ENCODE measurements at places on chromosomes 5 and 9.

DNA sequence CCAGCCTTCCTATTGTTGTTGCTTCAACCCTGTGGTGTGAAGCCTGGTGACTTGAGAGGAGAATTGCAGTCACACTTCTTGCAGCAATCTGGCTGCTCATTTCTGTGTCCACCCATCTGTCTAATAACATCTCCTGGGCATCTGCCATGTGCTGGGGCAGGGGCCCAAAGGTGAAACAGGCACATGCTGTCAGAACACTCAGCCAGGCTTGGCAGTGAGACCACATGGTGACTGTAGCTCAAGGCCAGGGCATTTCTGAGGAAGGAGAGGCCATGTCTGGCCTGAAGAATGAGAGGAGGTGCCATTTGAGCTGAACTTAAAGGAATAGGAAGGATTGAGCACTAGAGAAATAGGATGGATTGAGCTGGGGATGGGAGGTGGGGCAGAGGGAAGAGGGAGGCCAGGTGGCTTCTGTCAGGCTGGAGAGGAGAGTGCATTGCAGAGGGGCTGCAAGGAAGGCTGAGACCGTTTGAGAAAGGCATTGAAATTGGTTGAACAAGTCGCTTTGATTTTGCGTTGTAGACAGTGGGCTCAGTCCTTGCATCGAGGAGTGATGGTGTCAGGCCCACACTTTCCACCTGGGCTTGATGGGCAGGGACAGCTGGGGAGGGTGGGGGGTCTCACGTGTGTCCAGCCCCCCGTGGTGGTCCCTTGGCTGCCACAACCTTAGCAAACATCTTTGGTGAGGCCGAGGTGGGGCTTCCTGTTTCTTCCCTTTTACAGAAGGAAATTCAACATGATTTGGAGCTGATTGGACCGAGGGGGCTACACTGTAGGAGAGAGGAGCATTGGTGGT, 222.4 kb downstream of the CACNA1B start:
- DNase-seq = no peak

DNA sequence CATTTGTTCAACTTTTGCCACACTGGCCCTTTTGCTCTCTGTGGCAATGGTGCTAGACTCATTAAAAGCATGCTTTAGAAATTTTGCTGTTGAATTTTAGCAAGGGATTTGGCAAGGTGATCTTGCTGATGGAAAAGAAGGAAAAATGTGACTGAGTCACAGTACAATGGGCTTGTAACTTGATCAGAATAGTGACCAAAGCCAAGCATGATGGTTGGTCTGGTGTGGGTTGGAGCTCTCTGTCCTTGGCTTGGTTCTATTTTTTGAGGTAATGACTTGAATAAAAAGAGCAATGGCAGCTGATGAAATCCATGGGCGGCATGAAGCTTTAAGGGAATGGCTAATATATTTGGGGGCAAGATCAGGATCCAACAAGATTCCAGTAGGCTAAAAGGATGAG, 114.4 kb upstream of the ZNF366 start:
- DNase-seq = no peak

GRCh38 chr5:172760959-172761358, 10.0 kb downstream of the DUSP1 start:
- no peak for DNase-seq

DNA sequence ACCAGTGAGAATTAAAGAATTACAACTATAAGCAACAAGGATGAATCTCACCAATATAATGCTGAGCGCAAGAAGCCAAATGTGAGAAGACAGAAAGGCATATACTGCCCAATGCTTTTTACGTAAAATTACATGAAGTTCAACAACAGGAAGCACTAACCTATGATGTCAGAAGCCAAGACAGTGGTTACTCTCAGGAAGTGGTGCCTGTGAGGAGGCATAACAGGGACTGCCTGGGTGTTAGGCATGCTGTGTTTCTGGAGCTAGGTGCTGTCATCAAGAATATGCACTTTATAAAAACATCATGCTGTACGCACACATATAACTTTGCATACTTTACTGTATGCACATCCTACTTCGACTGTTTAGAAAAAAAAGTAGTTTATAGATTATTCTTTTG, 30.1 kb downstream of the FRMD3 start:
- DNase-seq = no peak

- no peak for DNase-seq
Observed at GRCh38 chr5:77563475-77563874, 71.4 kb upstream of the WDR41 start.

DNA sequence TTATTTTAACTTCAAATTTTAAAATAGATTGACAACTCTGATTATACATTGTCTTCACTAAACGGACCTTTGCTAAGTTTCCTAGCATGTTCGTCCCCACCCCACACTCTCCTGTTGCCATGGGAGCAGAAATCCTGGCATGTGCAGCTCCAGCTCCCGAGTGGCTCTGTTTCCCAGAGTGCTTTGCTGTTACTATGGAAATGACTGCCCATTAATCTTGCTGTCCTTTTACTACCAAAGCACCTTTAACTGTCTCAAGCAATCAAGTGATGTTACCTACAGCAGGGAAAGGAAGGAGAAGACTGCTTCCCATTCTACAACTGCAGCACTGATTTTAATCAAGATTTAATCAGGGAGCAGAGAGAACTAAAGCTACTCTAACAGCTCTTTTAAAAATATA, 212.0 kb upstream of the KIF2A start:
- DNase-seq = no peak

- no peak for DNase-seq
Observed at GRCh38 chr5:114308508-114308907, 53.4 kb upstream of the KCNN2 start.

- DNase-seq = no peak
Observed at GRCh38 chr5:132762246-132763000, 14.6 kb downstream of the SEPTIN8 start.

DNA sequence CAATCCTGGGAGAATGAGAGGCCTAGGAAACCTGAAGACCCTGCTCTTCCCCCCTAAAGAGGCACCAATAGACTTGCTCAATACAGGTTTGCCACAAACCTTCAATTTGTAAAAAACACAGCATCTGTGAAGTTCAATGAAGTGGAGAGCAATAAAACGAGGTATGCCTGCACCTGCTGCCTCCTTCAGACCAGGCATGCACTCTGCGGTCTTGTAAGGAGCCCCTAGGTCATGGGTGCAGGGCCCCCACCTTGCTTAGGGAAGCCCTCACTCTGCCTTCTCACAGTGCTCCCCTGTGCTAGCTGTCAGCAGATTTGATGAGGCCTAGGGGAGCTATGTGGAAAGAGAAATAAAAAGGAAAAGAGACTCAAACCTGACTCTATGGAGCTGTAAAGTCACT, 72.1 kb upstream of the GALNT10 start:
- no peak for DNase-seq

GRCh38 chr5:108141676-108142075, 240.2 kb downstream of the FBXL17 start:
- DNase-seq = no peak

GRCh38 chr5:95410279-95410678, 19.1 kb downstream of the FAM81B start:
- DNase-seq = no peak

DNA sequence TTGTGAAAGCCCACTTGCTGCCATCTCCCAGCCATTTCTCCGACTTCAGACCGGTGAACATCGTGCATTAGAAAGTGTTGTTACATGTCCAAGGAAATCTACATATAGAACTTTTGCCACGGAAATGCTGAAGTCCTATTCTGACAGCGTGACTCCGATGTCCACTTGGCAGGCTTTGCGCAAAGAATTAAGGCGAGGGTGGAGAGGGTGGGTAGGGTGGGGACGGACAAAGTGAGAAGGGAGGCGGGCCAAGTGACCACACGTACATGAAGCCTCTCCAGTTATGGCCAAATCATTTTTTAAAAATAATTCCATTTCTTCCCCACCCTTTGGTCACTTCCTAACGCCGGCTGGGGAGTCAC, 460 bp upstream of the ACO1 start:
- DNase-seq = no peak

DNA sequence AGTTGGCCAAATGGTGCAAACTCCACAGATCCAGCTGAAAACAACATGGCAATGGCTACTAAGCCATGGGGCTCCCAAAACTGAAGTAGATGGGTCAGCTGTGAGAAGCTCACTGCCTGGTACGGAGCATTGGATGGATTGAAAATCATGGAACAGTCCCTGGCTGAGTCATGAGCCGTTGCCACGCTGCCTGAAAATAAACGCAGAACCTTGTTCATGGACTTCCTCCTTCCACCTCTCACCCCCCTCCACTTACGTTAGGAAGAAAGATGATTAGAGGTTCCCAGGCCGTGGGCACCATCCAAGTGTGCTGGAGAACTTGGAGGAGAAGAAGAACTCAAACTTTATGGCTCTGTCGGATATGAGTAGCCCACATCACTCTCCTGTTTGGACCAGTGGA, 6.8 kb upstream of the DIPK1B start:
- no peak for DNase-seq

- no peak for DNase-seq
Observed at GRCh38 chr5:180399401-180400215, 46.5 kb upstream of the GFPT2 start.

- DNase-seq = no peak
Observed at GRCh38 chr9:77953590-77953989, 78.0 kb downstream of the GNAQ start.

Data from activated CD8-positive, alpha-beta memory T cell treated with anti-CD3 and anti-CD28 coated beads, Interleukin-2, amount 50 U/mL, for 4 hours (primary cell).